ENCODE measurements at places on chromosomes 11 and 22. TPM values are rescaled to one million over a fixed set of nuclear protein-coding genes. Genes with fewer than 3 reads are reported as not detected.

Gene OR5D13
- not detected for polyA plus RNA-seq

Gene MN1
- 17.7 TPM for polyA plus RNA-seq

Gene TCIRG1
- 27.8 TPM for polyA plus RNA-seq

- peak; percentile 79 for DNase-seq
Measured at GRCh38 chr11:11396301-11397035, 43.4 kb upstream of the CSNK2A3 start.

Gene CST6
- polyA plus RNA-seq = not detected

- DNase-seq = no peak
Measured at GRCh38 chr11:68150037-68150436, 28.8 kb upstream of the CHKA start.

DNA sequence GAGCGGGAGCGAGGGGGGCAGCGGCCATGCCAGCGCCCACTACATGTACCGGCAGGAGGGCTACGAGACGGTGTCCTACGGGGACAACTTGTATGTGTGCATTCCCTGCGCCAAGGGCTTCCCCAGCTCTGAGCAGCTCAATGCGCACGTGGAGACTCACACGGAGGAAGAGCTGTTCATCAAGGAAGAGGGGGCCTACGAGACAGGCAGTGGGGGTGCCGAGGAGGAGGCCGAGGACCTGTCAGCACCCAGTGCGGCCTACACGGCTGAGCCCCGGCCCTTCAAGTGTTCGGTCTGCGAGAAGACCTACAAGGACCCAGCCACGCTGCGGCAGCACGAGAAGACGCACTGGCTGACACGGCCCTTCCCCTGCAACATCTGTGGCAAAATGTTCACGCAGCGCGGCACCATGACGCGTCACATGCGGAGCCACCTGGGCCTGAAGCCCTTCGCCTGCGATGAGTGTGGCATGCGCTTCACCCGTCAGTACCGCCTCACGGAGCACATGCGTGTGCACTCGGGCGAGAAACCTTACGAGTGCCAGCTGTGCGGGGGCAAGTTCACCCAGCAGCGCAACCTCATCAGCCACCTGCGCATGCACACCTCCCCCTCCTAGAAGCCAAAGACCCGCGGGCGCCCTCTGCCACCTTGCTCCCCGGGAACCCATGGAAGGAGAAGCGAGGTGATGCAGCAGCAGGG is 20.9 kb upstream of the TMEM191C start:
- no peak for DNase-seq

DNA sequence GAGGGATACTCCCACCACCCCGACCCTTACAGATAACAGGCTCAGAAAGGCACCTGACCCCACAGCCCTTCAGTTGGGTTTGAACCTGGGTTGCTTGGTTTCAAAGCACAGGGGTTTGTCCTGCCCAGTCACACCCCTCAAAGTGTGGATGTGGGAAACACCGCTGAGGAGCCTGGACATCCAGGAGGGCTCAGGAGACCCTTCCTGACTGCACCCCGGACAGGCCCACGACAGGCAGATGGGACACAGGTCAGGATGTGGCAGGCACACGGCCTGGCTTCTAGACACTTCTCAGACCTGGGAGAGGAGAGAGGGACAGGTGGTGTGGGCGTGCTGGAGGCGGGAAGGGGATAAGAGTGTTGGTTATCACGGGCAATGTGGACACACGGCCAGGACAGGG is 932.3 kb downstream of the BRD1 start:
- DNase-seq = no peak

DNA sequence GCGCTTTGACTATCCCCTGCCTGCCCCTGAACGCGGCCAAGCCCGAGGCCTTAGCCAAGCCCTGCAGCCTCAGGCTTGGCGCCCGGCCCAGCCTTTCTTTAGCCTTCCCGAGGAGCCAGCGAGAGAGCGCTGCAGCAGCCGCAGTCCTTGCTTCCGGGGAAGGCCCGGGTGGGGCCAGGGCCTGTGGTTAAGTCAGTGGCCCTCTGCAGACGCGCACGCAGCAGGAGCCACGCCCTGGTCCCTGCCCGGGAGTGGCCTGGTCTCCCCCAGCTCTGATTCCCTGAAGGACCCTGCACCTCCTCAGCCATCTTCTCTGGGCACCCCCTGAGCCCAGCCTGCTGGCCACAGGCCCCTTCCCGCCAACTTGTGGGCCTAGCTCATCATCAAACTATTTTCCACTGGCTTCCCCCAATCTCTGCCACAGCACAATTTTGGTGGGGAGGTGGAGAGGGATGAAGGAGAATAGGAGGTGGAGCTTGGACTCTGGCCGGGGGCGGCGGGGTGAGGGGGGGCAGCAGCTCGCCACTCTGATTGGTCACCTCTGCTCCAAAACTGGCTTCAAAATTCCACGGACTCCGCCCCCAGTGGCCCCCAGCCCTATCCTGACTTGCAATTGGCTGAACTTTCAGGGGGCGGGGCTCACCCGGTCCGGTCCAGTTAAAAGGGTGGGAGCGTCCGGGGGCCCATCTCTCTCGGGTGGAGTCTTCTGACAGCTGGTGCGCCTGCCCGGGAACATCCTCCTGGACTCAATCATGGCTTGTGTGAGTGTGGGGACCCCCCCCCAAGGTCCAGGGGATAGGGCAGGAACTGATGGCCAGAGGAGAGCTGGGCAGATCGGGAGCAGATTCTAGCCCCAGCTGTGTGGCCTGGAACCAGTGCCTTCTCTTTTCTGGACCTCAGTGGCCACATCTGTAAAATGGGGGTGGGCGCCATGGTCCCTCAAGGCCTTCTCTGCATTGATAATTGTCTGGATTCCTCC is at the start of gene LGALS1:
Gene LGALS1, plus strand, starts transcription at position 686 of the 979 bp plus-strand sequence. Its CDS starts 67 bp downstream, at position 753.
- peak; percentile 97 for DNase-seq

Gene C11orf16
- 0.25 TPM for polyA plus RNA-seq

Gene GVQW3
- 5.0 TPM for polyA plus RNA-seq

- no peak for DNase-seq
Measured at GRCh38 chr11:134289789-134290188, 13.6 kb downstream of the GLB1L3 start.

DNA sequence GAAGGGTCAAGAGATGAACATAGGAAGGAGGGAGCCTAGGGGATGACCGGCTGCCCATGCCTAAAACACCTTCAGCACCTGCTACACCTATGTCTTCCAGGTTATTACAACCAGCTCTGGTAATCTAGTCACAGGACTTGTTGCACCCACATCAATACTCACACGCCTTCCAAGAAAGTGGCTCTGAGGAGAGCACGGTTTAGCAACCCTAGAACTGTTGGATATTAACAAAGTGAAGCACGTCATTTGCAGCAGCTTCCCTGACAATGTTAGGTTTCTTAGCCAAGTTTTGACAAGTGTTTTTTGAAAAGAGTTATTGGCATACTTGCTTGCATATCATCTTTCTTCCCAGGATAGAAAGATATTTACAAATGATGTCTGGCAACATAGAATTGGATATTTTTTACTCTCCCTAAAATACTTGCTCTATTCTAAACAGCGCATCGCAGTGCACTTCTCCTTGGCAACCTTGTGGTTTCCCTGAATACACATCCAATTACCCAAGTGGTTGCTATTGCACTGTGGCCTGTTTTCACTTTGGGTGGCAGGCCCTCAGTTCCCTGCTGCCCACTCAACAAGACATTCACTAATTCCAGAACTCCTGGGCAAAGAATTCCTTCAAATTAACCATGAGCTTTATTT is 94.3 kb upstream of the ARHGAP42 start:
- no peak for DNase-seq

- DNase-seq = no peak
Measured at GRCh38 chr22:21031545-21032036, 770 bp downstream of the SLC7A4 start.

GRCh38 chr11:62245271-62245753 is 3.3 kb downstream of the SCGB1D2 start:
- peak; percentile 8 for DNase-seq

GRCh38 chr11:123760894-123761293 is 6.6 kb upstream of the OR6X1 start:
- DNase-seq = no peak

- no peak for DNase-seq
Measured at GRCh38 chr11:48050304-48050703, 69.9 kb downstream of the PTPRJ start.

DNA sequence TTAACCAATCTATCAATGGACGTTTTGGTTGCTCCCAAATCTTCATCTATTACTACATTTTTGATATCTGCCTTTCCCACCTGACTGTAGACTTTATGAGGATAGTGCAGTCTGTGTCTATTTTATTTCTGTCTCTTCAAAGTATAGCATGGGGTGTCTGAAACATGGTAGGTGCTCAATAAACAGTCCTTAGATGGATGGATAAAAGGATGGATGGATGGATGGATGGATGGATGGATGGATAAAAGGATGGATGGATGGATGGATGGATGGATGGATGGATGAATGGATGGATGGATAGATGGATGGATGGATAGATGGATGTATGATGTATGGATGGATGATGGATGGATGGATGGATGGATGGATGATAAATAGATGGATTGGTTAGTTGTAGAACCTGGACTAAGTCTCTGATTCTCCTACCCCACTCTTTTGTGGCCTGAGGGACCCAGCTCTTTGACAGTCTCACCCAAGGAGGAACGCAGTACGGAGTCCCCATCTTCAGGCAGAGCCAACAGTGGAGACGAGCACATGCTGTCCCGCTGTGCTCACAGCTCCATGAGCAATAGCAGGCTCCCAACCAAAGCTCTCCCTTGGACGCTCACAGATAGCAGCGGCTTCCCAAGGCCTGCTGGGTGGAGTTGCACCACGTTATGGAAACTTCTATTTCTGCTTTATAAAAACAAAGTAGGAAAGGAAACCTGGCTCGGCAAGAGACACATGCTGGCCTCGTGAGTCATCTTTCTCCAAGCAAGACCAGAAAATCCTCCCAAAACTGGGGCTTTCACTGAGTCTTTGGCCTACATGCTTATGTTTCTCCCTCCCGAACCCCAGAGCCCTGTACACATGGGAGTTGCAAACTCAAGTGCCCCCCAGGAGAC is 448.0 kb downstream of the MIAT start:
- DNase-seq = peak; percentile 80

Gene ARHGEF17
- 60.3 TPM for polyA plus RNA-seq

DNA sequence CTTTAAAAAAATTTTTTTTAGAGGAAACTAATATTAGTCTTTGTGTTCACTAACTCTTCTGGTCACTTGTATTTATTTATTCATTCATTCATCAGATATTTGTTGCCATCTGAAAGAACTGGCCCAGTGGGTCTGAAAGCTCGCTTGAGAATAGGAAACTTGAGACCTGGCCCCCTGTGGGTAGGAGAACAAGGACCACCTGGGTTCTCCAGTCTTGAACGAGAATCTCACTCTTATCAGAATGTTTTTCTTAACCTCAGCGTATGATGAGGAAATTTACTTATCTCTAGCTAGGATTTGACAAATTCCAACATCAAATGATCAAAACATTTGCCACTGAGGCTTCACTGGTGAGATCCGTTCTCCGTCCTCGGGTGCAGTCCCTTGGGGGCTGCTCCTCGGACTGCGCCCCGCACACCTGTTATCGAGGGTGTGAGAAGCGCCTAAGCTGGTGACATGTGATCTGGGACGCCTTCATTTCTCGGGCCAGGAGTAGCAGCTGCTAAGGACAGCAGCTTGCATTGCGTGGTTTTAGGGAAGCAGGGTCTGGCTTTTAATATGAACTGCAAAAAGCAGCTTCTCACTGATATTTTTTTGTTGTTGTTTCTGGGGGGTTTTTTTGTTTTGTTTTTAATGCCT is 6.3 kb downstream of the C22orf31 start:
- no peak for DNase-seq

Gene MAJIN
- polyA plus RNA-seq = not detected

DNA sequence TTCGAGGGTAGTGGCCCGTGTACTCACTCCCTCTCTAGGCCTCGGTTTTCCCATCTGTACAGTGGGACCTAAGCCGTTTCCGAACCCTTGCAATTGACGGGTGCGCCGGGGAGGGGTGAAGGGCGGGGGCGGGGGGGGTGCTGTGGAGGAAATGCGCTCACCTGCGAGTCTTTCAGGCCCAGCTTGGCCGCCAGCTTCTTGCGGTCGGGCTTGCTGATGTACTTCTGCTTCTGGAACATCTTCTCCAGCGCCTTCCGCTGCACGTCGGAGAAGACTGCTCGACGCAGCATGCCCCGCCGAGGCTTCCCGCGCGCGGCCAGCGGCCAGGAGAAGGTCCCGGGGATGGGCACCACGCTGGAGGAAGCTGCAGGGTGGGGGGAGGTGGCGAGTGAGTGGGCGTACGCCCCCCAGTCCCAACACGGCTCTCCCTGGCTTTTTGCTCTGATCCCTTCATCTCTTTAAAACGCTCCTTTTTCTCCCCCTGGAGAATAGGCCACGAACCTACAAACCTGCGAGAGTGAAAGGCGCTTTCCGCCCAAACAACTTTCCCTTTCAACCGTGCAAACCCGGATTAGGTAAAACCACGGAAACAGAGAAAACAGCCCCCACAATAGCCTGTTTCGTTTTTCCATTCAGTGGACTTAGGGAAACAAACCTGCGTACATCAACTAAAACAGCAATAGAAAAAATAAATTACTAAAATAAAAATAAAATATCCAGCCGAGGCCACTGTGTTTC is 3.2 kb downstream of the DBX1 start:
- no peak for DNase-seq

- peak; percentile 78 for DNase-seq
Measured at GRCh38 chr11:78801161-78801884, 226.7 kb upstream of the NARS2 start.

Gene SLC37A4
- polyA plus RNA-seq = 10.2 TPM

GRCh38 chr11:60810569-60810968 is 25.4 kb downstream of the MS4A10 start:
- DNase-seq = no peak

DNA sequence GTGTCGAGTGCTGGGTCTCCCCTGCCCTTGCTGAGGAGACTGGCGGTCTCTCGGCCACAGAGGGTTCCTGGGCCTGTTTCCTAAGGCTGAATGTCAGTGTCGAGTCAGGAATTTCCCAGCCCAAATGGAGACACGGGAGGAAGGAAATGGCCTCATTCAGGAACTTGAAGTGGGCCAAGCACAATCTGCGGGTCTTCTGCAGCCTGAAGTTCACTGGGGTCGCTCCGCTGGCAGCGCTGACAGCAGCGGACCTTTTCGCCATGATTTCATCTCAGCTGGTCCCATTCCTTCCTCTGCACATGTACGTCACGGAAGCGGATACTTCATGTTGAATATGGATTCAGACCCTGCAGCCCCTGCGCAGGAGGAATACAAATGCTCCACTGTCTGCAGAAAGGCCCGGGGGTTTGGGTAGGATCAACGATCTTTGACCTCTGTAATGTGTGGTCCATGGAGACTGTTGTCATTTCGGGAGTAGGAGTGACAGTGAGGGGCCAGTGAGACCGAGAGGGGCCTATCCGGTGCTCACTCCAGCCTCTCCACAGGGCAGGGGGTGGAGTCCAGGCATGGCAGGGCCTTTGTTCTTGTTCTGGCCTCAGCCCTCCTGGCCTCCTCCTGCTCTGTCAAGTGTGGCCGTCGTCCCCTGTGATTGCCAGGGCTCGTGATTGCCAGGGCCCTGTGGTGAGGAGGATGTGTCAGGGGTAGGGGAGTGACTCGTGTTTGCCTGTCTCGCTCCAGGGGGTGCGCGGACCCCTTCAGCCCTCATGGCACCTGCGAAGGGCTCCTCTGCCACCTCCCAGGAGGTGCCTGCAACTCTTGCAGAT is 402.3 kb downstream of the TBC1D22A start:
- DNase-seq = no peak

DNA sequence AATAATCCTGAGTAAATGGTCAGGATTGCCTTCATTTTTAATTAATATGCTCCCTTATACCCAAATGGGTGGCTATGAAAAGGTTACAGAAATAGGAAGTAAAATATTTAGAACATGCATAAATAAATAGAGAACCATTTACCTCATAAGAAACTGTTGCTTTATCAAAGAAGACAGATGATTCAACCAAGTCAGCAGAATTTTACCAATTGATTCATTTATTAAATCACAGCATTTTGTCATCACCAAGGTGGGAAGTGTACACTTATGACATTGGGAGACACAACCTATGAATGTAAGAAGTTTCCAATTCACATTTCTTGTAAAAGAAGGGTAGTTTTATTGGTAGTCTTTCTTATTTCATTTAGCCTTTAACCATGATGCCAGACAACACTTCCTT is 870.3 kb upstream of the CHORDC1 start:
- DNase-seq = no peak
